ENCODE measurements at places on chromosomes 1 and 21. TPM values are rescaled to one million over a fixed set of nuclear protein-coding genes. Genes with fewer than 3 reads are reported as not detected.

CR1 gene
- total RNA-seq, result 37.4 TPM

TMCC2 gene
- 3.4 TPM for total RNA-seq

HSPA6 gene
- total RNA-seq, result 18.7 TPM

RAP1GAP gene
- 20.7 TPM for total RNA-seq

RPTN gene
- total RNA-seq, result not detected

CYP4A22 gene
- total RNA-seq, result not detected

KRTAP6-1 gene
- total RNA-seq, result not detected

TGFBR3 gene
- 21.7 TPM for total RNA-seq

RYR2 gene
- total RNA-seq, result 10.3 TPM

GRCh38 chr1:33331444-33332356 lies 10.8 kb upstream of the A3GALT2 start:
- H3K4me1 ChIP-seq, result peaks cover 100% of the 10 kb centered on the region
- no peak overlapping the region for H3K27ac ChIP-seq
- no peak for DNase-seq
- H3K27me3 ChIP-seq, result no peaks in the 10 kb centered on the region

- H3K4me3 ChIP-seq, result no peak overlapping the region
- H3K4me1 ChIP-seq, result no peaks in the 10 kb centered on the region
- H3K27me3 ChIP-seq, result no peaks in the 10 kb centered on the region
- no peak overlapping the region for H3K27ac ChIP-seq
- no peak for DNase-seq
- H3K36me3 ChIP-seq, result peaks cover 57% of the 10 kb centered on the region
Measured at GRCh38 chr1:92274939-92275338, 23.8 kb downstream of the GLMN start.

GRCh38 chr1:53654216-53655210 lies 84.5 kb downstream of the GLIS1 start:
- H3K27ac ChIP-seq, result no peak overlapping the region
- H3K4me3 ChIP-seq, result no peak overlapping the region
- no peaks in the 10 kb centered on the region for H3K36me3 ChIP-seq
- no peaks in the 10 kb centered on the region for H3K4me1 ChIP-seq
- DNase-seq, result no peak

- no peaks in the 10 kb centered on the region for H3K36me3 ChIP-seq
- no peak overlapping the region for H3K4me3 ChIP-seq
- DNase-seq, result no peak
- peak overlapping the region; percentile 71 for H3K27ac ChIP-seq
Measured at GRCh38 chr1:155969377-155969791, 9.0 kb downstream of the ARHGEF2 start.

GRCh38 chr1:182259229-182259872 lies 132.2 kb downstream of the GLUL start:
- H3K4me3 ChIP-seq, result no peak overlapping the region
- H3K4me1 ChIP-seq, result peaks cover 24% of the 10 kb centered on the region
- peak overlapping the region; percentile 88 for H3K27ac ChIP-seq
- no peaks in the 10 kb centered on the region for H3K36me3 ChIP-seq
- DNase-seq, result peak; percentile 61

GRCh38 chr1:62371375-62371774 lies 52.1 kb upstream of the KANK4 start:
- no peaks in the 10 kb centered on the region for H3K36me3 ChIP-seq
- H3K4me3 ChIP-seq, result no peak overlapping the region
- no peaks in the 10 kb centered on the region for H3K27me3 ChIP-seq

GRCh38 chr1:176444286-176444685 lies 18.7 kb upstream of the PAPPA2 start:
- H3K27ac ChIP-seq, result no peak overlapping the region
- H3K4me3 ChIP-seq, result no peak overlapping the region
- no peaks in the 10 kb centered on the region for H3K4me1 ChIP-seq

DNA sequence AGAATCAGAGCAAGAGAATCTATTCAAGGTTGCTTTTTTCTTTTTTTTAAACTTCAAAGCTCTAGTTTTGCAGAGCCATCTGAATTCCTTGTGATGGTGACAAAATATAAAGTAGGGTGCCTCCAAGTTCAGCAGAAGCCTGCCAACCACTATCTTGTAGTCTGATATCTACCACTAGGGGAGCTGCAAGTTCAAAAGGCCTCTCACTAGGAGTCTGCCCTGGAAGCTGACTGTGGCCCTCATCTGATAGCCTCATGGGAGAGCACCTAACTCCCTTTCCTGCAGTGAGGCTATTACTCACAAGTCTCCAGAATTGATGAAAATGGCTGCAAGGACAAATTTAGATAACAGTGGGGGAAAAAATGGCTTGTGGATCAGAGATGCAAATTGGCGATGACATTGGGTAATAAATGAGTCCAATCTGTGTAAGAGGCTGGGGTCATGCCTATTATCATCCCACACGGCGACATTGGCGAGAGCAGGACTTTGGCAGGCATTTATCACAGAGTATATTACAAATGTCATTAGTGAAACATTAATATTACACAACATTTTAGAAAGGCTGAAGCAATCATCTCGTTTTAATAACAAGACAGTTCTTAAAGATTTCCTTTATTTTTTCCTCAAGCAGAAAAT lies 10.7 kb upstream of the ZP4 start:
- no peak for DNase-seq
- H3K27me3 ChIP-seq, result no peaks in the 10 kb centered on the region
- H3K27ac ChIP-seq, result no peak overlapping the region
- H3K4me3 ChIP-seq, result no peak overlapping the region
- no peaks in the 10 kb centered on the region for H3K36me3 ChIP-seq

- H3K27ac ChIP-seq, result no peak overlapping the region
- H3K27me3 ChIP-seq, result no peaks in the 10 kb centered on the region
- H3K4me1 ChIP-seq, result no peaks in the 10 kb centered on the region
- H3K36me3 ChIP-seq, result no peaks in the 10 kb centered on the region
Measured at GRCh38 chr1:87250336-87250735, 78.3 kb upstream of the LMO4 start.

- no peak overlapping the region for H3K4me3 ChIP-seq
- H3K36me3 ChIP-seq, result no peaks in the 10 kb centered on the region
- no peaks in the 10 kb centered on the region for H3K27me3 ChIP-seq
Measured at GRCh38 chr1:70509996-70510876, 99.2 kb downstream of the CTH start.

GRCh38 chr1:178938101-178938958 lies 67.5 kb upstream of the ANGPTL1 start:
- no peak overlapping the region for H3K27ac ChIP-seq
- H3K4me3 ChIP-seq, result no peak overlapping the region
- no peak for DNase-seq
- no peaks in the 10 kb centered on the region for H3K36me3 ChIP-seq
- H3K27me3 ChIP-seq, result no peaks in the 10 kb centered on the region
- peaks cover 3% of the 10 kb centered on the region for H3K4me1 ChIP-seq

DNA sequence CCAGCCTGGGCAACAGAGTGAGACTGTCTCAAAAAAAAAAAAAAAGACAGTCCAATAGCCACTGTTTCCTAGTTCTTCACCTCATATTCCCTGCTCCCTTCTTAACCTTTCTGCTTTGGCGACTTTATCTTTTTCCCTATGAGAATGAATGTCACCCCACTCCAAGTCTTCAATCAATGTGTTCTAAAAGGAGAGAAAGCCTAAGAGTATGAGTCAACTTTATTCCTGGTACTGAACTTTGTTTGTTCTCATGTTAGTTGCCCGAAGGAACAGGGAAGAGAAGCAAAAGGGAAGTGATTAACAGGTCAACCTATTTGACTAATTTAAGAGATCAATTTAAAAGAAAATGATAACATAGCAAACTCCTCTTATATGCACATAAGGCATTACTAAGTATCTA lies 39.9 kb upstream of the SLC16A1 start:
- no peaks in the 10 kb centered on the region for H3K27me3 ChIP-seq
- no peaks in the 10 kb centered on the region for H3K36me3 ChIP-seq
- no peak overlapping the region for H3K4me3 ChIP-seq

GRCh38 chr1:116372191-116372590 lies 853 bp upstream of the ATP1A1 start:
- peaks cover 32% of the 10 kb centered on the region for H3K4me1 ChIP-seq
- peak overlapping the region; percentile 98 for H3K27ac ChIP-seq
- H3K4me3 ChIP-seq, result peak overlapping the region; percentile 89
- H3K27me3 ChIP-seq, result no peaks in the 10 kb centered on the region
- DNase-seq, result peak; percentile 40
- no peaks in the 10 kb centered on the region for H3K36me3 ChIP-seq

DNA sequence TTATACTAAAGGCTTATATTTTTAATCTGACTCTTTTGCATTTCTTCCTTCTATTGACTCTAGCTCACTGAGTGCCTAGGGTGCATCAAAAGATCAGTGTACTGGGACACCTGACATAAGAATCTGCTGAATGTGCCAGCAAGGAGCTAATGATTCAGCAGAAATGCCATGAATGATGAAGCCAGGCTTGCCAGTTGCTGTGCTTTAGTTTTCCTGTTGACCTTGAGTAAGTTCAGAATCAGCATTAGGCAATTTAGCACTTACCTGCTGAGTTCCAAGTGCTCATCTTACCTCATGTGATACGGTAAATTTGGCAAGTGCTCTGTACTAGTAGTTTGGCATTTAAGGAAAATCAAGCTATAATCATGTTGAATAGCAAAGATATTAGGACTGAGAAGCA lies 523.2 kb upstream of the B3GALT2 start:
- DNase-seq, result no peak
- no peaks in the 10 kb centered on the region for H3K36me3 ChIP-seq
- no peak overlapping the region for H3K27ac ChIP-seq
- no peak overlapping the region for H3K4me3 ChIP-seq
- H3K27me3 ChIP-seq, result no peaks in the 10 kb centered on the region

DNA sequence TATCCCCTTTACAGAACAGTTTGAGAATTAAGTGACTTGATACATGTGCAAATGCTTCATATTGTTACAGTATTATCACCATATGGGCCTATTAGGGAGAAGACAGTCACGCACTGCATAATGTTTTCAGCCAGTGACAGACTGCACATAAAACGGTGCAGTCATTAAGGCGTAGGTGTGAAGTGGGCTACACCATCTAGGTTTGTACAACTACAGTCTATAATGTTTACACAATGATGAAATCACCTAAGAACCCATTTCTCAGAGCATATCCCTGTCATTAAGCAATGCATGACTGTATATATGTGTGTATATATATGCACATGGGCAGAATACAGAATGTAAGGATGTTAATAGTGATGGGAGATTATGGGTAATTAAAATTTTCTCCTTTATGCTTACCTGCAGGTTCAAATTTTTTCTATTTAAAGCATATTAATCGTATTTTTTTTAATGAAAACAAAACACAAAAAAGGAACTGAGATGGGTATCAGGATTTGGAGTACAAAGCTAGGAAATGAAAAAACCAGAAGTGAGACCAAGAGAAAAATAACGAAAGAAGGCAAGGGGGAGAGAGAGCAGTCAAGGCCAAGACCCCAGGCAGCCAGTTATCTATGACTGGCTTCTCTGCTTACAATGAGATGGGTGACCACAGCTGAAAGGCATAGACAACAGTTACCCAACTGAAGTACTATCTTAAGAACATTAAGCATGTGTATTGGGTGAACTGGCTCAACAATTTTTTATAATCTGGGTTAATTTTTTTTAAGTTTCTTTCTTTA lies 122.9 kb upstream of the DAB1 start:
- no peak overlapping the region for H3K27ac ChIP-seq
- H3K4me3 ChIP-seq, result no peak overlapping the region
- DNase-seq, result no peak

- H3K27ac ChIP-seq, result no peak overlapping the region
- no peaks in the 10 kb centered on the region for H3K36me3 ChIP-seq
- no peaks in the 10 kb centered on the region for H3K4me1 ChIP-seq
- H3K27me3 ChIP-seq, result no peaks in the 10 kb centered on the region
- peak; percentile 54 for DNase-seq
Measured at GRCh38 chr21:27371975-27372331, 405.1 kb upstream of the ADAMTS5 start.

DNA sequence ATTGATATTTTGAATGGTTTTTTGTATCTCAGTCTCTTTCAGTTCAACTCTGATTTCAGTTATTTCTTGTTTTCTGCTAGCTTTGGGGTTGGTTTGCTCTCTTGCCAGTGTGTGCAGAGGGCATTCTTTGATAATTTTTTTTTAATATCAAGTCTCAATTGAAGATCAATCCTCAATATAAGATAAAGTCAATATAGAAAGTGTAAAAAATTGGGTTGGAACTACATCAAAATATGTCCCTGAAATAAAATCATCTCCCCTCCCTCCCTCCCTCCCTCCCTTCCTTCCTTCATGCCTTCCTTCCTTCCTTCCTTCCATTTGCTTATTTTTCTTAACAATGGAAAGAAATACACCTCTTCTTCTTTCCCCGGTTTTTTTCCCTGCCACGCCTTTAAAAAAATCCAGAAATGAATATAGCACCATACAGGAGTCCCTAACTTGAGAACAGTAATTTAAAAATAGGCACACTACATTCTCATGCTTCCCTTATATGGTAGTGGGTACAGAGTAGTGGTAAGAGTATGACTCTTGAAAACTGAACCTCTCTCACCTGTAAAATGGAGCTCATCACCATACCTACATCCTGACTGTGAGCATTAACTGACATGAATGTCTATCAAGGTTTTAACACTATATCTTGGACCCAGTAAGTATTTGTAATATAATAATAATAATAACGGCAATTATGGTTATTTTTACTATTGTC lies 221.9 kb downstream of the GIPC2 start:
- H3K27ac ChIP-seq, result no peak overlapping the region
- no peaks in the 10 kb centered on the region for H3K36me3 ChIP-seq
- H3K27me3 ChIP-seq, result no peaks in the 10 kb centered on the region
- no peak for DNase-seq
- H3K4me3 ChIP-seq, result no peak overlapping the region

GRCh38 chr1:10891091-10891490 lies 94.6 kb upstream of the CASZ1 start:
- H3K4me1 ChIP-seq, result peaks cover 4% of the 10 kb centered on the region
- H3K4me3 ChIP-seq, result no peak overlapping the region
- H3K27ac ChIP-seq, result no peak overlapping the region
- peaks cover 66% of the 10 kb centered on the region for H3K27me3 ChIP-seq
- no peaks in the 10 kb centered on the region for H3K36me3 ChIP-seq

DNA sequence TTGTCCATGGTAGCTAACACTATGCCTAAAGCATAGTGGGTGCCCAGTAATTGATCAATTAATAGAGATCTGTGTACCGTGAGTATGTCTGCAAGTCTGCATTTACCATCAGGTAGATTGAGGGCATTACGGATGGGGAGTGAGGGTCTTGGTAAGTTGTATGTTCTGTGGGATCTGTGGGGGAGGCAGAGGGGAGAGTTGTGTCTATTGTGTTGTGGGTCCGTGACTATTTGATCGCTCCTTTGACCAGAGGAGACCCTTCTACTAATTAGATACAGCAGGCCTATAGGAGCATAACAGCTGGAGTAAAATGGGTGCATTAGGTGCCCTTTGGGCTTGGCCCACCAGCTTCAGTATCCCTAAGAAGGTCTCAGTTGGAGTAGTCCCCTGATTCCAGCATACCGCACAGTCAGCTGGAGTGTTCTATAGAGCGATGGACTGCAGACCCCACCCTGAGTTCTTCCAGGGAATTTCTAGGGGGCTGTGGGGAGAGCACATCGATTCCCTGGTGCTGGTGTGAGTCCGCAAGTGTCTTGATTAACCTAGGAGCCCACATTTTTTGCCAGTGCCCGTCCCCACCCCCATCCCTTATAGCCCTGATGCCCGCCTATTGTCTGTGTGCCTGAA lies 55.9 kb downstream of the RHBG start:
- H3K36me3 ChIP-seq, result no peaks in the 10 kb centered on the region
- DNase-seq, result no peak
- no peak overlapping the region for H3K27ac ChIP-seq
- H3K27me3 ChIP-seq, result peaks cover 67% of the 10 kb centered on the region
- peaks cover 22% of the 10 kb centered on the region for H3K4me1 ChIP-seq

- DNase-seq, result no peak
- peaks cover 21% of the 10 kb centered on the region for H3K4me1 ChIP-seq
- H3K4me3 ChIP-seq, result no peak overlapping the region
- no peak overlapping the region for H3K27ac ChIP-seq
- no peaks in the 10 kb centered on the region for H3K27me3 ChIP-seq
Measured at GRCh38 chr1:44637702-44638411, 36.4 kb downstream of the TMEM53 start.

Data from left lung (tissue), 14 donors.